ENCODE measurements at places on chromosomes 6 and 20.
A peak's percentile ranks its signal among the peaks of the same experiment; 100 is the strongest.

DNA sequence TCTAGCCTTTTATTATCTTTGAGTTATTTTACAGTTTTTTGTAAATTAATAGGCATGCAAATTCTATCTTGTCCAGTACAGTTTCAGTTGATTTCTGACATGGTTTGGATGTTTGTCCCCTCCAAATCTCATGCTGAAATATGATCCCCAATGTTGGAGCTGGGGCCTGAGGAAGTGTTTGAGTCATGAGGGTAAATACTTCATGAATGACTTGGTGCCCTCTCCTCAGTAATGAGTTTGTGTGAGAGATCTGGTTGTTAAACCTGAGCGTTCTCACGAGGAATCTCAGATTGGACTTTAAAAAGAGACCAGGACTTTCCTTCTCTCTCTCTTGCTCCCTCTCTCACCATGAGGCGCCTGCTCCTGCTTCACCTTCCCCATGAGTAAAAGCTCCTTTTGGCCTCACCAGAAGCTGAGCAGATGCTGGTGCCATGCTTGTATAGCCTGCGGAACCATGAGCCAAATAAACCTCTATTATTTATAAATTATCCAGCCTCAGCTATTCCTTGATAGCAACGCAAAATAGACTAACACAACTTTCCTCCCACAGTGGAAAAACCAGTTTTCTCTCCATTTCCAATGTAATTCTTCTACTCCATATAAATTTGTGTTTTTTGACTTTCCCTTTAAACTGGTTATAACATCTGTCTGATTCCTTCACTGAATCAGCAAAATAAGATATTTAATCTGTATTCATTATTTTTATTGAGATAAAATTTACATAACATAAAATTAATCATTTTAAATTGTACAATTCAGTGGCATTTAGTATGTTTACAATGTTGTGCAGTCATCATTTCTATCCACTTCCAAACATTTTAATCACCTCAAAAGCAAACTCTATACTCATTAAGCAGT is 78.7 kb upstream of the PRSS16 start:
- peak; percentile 95 for DNase-seq

DNA sequence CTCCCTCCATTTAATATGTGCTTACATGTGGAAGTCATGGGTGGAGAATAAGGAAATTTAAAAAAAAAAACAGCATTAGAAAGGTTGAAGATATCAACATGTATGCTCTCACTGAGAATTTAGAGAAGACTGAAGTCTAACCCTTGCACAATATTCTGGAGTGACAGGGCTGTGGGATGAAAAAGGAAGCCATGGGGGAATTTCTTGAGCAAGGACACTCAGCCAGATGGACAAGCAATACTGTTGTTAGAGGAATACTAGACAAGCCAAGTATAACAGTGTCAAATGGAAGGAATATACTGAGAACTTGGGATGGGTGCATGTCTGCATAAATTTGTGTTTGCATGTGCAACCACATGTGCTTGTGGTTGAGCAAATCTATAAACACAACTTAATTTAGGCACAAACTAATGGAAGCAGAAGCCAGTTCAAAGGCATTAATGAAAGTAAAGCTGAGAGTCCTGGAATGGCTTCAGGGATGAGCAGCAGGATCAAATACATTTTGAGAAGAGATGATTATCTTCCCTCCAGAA is 119.7 kb downstream of the ADGRB3 start:
- DNase-seq: no peak

DNA sequence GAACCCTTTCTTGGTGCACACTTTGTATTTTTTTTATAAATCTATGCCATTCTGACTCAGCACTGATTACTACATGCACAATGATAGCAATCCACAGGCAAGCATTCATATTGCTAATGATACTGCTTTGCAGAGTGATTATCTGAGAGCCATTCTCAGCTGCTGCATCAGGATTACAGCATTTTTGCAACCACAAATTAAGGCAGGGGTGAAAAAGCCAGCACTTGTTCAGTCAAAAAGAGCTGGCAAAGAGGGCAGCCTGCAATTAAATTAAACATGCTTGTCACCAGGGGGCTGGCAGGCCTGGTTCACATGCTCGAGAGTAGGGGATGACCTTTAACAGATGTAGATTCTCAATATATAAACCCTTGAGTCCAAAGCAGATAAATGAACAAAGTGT is 40.7 kb upstream of the SLC17A4 start:
- DNase-seq: no peak

- no peak for DNase-seq
Measured at GRCh38 chr6:37518116-37518515, 18.4 kb upstream of the CCDC167 start.

- DNase-seq: no peak
Measured at GRCh38 chr6:42440027-42440426, 11.7 kb downstream of the TRERF1 start.

DNA sequence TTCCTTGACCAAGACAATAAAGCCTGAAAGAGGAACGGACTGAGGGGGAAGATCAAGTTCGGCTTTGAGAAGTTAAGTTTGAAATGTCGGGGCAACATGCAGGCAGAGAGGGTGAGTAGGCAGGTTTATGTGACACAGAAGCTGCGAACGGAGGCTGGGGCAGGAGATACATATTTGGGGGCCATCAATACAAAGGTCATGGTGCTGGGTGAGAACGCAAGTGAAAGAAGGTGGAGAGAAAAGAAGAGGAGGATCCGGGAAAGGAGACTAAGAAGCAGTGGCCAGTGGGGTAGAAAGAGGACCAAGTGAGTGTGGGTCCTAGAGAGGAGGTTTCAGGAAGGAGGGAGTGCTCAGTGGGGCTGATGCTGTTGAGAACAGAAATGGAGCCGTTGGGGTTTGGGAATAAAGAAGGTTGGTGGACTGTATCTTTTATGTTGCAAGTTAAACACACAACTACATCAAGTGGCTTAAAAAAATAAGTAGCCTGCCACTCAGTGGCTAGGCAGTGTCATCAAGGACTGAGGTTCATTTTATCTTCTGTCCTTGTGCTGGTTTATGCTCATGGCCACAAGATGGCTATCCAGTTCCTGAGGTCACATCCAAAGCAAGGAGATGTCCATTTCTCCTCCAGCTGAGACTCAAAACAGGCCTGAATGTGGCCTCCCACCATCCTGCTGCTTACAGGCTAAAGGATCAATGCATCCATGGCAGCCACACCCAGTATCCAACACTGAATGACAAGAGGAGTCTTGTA is 1.7 kb upstream of the BLCAP start:
- DNase-seq: no peak

- DNase-seq: no peak
Measured at GRCh38 chr20:17223553-17223952, 3.3 kb upstream of the PCSK2 start.

- DNase-seq: no peak
Measured at GRCh38 chr20:48492015-48492714, 335.6 kb downstream of the PREX1 start.

DNA sequence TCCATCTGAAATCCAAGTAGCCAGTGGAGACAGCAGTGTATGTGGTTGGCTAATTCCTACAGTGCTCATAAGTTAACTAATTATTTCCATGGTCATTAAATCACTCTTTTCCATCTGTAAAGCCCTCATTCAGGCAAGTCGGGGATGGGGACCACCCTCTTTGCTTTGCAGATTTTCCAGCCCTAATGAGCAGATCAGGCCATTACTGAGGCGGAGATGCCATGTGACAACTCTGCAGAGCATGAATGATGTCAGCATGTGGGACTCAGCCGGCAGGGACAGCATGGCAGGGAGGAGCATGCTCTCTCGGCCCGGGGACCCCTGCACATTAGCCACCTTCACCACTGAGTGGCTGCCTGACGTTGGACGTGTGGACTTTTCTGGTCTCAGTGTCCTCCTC is 623.3 kb upstream of the CDH4 start:
- DNase-seq: no peak

DNA sequence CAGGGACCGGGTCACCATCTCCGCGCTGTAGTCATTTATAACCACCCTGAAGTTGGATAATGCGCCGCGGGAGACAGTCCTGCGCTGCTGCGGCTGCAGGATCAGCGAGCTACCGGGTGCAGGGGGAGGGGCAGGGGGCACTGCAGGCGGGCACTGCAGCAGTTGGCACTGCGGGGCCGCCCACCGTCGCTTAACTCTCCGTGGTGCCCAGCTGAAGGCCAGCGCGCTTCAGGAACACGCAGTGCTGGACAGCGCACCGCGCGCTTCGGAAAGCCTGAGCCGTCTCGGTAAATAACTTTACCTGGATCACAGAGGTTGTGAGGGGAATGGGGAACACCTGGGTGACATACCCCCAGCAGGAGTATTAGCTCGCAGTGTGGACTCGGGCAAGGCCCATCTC is 12.4 kb upstream of the LRFN2 start:
- DNase-seq: no peak

- DNase-seq: no peak
Measured at GRCh38 chr20:62830251-62830650, 13.4 kb downstream of the COL9A3 start.

DNA sequence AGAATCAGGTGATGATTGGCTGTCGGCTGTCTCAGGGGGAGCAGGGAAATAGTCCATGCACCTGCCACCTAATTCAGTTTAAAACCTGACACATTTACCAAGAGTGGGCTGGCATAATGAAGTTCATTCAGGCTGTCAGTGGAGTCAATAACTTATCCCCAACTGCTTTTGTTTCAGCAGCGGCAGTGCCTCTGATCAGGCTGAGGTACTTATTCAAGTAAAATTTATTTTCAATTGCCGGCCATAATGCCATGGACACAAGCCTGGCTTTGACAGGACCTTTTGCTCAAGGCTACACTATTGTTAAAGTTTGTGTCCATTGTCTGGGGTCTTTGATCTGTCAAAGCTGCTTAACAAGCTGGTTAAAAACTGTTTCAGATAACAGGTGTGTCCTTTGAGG is 20.6 kb downstream of the OLIG3 start:
- DNase-seq: no peak

DNA sequence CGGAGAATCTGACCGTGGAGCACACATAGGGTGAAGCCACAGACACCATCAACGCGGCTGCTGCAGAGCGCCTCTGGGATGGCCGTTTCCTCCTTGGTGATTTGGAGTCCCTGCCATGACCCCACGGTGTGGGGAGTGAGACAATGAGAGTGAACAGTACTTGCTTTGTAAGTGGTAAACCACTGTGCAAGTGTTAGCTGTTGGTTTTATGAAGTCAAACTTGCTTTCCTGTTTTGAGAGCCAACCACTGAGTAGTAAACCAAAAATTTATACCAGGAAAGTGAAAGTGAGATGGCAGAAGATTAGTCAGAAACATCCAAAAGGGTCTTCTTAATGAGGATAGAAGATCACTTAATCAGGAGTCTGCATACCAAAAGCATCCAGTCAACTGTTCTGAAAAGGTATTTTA is 160.7 kb downstream of the FOXC1 start:
- DNase-seq: peak; percentile 59

- no peak for DNase-seq
Measured at GRCh38 chr6:95364016-95364604, 213.2 kb upstream of the MANEA start.

DNA sequence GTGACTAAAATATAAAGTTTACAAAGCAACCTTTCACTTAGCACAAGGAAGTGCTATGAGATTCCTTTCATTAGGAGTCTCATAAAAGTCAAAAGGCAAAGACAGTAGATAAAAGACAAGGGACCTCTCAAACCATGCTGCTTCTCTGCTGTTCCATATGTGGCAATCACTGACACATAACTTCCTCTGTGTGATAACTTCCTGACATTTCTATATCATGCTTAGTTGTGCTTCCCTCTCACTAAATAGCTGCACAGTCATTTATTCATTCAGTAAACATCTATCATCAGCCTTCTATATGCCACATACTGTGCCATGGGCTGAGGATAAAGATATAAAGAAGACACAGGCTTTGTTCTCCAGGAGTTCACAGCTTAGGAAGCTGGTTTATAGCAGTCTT is 214.8 kb upstream of the GRIK2 start:
- peak; percentile 41 for DNase-seq

DNA sequence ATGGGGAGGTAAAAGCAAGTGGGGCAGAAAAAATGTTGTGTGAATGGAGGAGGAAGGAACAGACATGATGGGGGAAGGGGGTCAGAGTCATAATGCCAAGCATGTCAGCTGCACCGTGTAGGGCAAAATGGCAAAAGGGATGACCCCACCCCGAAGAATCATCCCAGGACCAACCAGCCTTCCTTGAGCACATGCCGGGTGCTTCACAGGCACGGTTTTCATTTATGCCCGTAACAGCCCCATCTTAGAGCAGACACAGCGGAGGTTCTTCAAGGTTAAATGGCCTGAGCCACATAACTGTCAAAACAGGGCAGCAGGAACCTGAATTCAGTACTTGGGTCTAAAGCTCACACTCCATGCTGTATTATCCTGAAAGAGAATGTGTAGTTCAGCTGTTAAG is 322.2 kb downstream of the ZFAND3 start:
- no peak for DNase-seq

GRCh38 chr6:50116390-50116789 is 66.7 kb upstream of the DEFB112 start:
- DNase-seq: no peak

GRCh38 chr20:64116541-64117431 is 9.4 kb upstream of the NPBWR2 start:
- DNase-seq: no peak

- DNase-seq: no peak
Measured at GRCh38 chr6:133843098-133843497, 45.8 kb upstream of the TCF21 start.

DNA sequence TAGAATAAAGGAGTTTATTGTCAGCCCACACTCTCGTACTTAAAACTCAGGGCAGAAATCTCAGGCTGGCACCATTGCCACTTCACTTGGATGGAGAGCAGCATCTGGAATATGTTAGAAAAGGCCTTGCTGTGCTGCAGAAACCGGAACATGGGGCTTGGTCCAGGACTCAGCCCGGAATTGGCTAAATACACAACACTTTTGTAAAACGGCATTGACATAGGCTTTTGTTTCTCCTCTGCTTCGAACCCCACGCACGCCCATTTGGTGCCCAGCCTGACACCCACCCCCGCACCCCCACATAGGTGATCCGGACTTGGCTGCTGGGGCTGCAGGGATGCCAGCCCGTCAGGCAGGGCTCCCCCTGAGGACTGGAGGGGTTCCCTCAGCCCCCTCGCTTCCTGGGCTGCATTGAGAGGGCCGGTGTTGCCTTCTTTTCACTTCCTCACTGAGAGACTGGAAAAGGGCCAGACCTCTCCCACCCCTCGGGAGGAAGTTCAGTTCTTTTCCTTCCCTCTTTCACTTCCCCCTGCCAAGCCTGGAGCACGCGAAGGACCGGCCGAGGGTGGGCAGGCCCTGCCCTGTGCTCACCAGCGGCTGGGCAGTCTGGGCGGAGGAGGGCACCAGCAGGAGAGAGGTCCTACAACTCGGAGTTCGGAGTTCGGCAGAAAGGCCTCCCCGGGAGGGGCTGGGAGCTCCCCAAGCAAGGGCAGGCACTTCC is 17.9 kb upstream of the CST3 start:
- DNase-seq: no peak

DNA sequence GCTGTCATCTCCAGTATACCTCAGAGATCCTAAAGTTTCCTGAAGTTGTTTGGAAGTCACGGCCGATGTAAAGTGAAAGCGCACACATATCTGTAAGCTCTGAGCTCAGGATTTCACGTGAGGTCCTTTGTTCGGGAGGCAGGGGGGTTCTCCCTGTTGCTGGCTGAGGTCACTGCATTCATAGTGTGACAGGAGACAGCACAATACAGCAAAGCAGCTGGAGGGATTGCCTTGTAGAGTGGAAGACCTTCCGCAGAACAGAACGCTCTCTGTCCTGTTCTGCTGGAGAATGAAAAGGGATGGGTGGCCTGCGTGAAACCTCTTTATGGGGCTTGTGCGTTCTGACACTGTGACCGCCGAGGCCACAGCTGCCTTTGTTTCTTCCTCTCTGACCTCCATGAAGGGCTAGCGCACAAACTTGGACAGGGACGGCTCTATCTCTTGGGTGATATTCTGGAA is 13.4 kb upstream of the SERPINB1 start:
- DNase-seq: no peak

- DNase-seq: no peak
Measured at GRCh38 chr6:30849903-30850651, 34.2 kb upstream of the DDR1 start.
